Stimulated activated CD4-positive, alpha-beta T cell treated with anti-CD3 and anti-CD28 coated beads, Interleukin-4, amount 100 ng/mL, for 4 hours (primary cell): ENCODE measurements at places on chromosomes 7 and 10.

DNA sequence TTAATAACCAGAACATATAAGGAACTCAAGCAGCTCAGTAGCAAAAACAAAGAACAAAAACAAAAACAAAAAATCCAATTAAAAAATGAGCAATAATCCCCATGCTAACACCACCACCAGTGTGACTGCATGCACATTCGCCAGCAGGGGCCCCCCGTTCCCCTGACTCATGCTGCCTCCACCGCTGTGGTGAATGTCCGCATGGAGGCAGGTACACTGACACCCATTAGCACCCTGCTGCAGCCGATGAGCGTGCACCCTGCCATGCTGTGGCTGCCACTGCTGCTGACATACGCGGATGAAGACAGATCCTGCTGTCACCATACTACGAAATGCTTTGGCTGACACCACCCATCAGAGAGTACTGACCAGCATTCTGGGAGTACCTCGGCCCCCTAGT is 321.6 kb upstream of the LRRTM3 start:
- DNase-seq, result no peak

DNA sequence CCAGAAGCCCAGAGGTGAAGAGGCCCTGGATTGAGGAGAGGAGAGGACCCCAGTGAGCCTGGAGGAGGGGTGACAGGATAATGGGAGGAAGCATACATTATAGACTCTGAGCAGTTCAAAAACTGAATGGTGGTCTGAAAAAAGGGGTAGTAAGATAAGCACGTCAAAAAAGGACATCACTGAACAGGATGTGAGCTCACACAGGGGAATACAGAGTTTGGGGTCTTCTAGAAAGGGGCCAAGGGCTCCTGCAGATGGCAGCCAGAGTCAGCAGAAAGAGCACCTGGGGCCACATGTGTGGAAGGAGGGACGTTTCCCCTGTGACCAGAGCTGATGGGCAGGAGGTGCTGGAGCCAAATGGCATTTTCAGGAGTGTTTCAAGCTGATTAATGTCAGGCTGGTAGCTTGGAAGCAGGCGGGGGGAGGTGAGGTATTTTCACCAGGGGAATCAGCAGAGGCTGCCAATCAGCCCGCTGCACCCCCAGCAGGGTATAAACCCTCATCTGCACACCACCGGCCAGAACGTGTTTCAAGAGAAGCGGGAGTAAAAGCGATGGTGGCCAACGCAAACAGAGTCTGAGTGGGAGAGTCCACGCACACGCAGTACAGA is 85.8 kb downstream of the TNS3 start:
- DNase-seq, result no peak

- no peak for DNase-seq
Observed at GRCh38 chr7:36638140-36638539, 86.2 kb downstream of the AOAH start.

GRCh38 chr7:100957832-100958421 is 8.6 kb downstream of the MUC3A start:
- no peak for DNase-seq
